ENCODE measurements at places on chromosomes 11 and 22.

DNA sequence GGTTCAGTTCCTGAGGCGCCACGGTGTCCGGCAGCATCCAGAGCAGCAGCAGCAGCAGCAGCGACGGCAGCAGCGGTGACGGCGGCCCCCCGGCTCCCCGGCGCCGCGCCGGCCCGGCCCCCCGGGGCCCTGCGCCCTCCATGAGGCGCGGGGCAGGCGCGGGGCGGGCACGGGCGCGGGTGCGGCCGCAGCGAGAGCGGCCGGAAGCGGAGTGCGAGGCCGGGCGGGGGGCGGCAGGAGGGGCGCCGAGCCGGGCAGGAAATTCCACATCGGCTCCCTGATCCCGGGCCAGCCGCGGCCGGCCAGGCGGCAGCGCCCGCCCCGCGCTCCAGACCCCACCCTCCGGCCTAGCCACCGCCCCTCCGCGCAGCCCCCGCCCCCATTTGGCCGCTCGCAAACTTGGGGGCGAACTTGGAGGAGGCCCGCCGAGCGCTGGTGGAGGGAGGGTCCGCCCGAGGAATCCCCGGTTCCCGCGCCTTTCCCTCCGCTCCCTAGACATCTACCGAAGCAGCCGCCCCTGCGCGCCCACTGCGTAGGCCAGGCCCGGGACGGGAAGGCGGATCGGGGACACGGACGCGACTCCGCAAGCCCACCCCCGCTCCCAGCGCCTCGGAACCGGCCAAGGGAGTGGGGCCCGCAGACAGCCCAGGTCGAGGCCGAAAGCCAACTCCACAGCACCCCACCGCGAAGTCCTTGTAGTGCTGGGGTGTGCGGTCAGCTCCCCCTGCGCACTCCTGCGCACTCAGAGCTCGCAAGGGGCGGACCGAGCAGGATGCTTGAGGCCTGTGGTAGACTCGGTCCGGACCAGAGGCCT lies at the start of gene SCARF2:
Gene SCARF2 (minus strand): TSS at position 213 of the 814 bp plus-strand sequence. CDS start 71 bp downstream, at position 142.
- DNase-seq = no peak

- DNase-seq = no peak
These were observed 25.2 kb upstream of the GCAT start for GRCh38 chr22:37782340-37783168.

DNA sequence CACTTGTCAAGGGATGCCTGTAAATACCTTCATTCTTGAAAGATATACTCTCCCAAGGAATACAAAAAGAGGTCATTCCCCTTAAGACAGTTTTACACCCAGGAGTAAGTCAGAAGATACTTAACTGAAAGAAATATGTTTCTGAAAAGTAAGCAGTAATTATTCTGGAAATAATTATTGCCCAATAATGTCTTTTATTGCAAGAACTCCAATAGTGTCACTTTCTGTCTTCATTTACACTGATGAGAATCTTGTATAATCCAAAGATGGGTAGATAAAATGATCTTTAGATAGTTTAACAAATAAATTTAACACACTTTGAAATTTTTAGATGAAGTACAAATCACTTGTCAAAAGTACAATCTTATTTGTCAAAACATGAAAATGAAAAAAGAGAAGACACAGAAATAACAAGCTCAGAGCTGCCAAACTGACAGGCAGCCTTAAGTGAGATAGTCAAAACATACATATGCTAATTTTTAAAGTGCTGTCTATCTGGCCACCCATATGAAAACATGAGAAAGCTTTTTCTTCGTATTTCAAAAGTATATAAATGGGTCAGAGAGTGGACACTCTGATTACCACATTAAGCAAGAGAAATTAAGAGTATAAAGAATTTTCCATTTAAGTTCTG lies 225.1 kb downstream of the TTC28 start:
- DNase-seq = no peak

DNA sequence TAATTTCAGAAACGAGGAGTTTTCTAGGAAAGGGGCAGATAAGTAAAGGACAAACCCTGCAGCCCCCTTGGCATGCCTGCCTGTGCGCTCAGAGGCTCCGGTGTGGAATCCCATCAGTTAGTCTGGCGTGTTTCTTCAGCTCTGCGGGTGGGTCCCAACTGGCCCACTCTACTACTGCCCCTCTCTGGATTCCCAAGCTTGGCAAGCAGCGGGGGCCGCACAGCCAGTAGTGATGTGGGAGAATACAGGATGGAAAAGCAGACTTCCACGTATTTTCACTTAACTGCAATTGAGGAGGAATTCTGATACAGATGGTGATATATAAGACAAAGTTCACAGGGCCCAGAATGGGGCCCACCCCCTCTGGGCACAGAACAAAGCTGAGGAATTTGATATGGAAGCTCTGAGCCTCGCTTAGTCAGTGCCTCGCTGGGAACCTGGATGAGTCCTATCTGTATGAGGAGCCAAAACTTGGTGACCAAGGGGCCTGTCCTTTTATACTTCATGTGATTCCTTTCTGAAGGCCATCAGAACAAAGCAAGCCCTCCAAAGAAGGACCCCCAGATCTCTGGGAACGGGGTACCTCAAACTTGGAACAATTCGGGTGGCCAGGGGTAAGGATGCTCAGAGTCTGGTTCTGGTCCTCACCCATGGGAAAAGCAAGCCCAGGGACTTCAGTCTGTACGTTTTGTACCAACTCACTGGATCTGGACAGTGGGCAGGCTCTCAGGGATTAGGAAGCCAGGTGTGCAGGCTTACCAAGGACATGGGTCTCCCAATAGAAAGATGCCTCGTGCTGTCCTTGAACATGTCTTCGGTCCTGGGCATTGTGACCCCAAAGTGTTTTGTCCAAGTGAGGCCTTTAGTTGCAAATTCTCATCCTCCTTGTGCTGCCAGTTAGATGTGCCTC lies 26.0 kb downstream of the RELT start:
- no peak for DNase-seq

GRCh38 chr11:12090761-12091258 lies 19.6 kb upstream of the MICAL2 start:
- no peak for DNase-seq

DNA sequence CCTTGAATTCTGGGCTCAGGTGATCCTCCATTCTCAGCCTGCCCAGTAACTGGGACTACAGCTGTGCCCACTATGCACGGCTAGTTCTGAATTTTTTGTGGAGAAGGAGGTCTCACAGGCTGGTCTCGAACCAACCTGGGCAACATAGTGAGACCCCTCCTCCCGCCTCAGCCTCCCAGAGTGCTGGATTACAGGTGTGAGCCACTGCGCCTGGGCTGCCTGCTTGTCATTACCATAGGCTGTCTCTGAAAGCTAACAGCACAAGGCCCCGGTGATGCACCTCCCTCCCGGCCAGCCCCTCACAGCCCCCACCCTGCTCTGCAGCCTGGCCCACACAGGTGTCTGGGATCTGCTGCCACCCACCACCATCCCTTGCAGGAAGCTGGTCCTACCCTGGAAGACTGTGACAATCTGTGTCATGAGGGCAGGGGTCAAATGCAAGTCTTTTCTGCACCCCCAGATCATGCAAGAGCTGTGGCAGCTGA lies 82.4 kb downstream of the DGCR2 start:
- DNase-seq = no peak

GRCh38 chr11:134480136-134480712 lies 68.2 kb upstream of the B3GAT1 start:
- DNase-seq = no peak

- DNase-seq = no peak
These were observed at the start of gene LRRN4CL for GRCh38 chr11:62689421-62690183. LRRN4CL (minus strand) TSS chr11:62689530; CDS start chr11:62688508, 1,022 bp downstream.

DNA sequence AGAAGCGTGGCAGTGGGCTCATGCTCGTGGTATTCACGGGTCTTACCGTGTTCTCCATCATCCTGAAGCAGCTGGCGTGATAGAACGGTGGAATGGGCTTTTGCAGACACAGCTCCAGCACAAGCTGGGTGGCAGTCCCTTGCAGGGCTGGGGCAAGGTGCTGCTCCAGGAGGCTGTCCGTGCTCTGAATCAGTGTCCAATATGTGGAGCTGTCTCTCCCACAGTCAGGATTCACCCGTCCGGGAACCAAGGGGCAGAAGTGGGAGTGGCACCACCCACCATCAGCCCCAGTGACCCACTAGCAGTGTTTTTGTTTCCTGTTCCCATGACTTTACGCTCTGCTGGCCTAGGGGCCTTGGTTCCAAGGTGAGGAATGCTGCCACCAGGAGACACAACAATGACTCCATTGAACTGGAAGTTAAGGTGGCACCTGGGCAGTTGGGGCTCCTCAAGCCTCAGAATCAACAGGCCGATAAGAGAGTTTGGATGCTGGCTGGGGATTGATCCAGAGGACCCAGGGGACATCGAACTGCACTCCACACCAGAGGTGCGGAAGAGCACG lies 16.9 kb upstream of the CD81 start:
- DNase-seq = no peak

DNA sequence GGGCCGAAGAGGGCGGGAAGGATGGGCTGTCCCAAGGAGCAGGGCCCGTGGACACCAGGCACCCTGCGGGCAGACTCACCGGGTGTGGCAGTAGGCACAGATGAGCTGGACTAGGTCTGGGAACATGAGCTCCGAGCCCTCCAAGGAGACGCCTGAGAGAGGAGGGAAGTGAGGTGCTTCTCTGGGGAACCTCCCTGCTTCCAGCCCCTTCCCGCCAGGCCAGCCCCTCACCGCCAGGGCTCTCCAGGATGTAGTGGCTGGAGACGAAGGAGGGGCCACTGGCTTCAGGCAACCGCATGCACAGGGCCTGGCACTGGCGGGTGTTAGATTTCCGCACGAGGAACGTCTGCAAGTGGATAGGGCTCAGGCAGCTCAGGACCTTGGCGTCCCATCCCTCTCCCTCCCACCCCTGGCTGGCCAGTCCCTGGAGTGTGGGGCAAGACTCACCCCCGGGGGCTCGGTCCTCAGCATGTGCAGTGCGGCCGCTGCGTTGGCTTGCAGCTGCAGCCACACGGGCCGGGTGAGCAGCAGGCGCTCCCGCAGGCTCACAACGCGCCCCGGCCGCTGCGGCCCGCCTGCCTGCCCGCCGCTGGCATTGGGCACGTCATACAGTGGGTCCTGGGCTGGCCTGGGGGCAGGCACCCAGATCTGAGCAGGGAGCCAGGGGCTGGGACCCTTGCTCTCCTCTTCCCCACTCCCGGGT lies 552 bp downstream of the RIN1 start:
- DNase-seq = no peak

DNA sequence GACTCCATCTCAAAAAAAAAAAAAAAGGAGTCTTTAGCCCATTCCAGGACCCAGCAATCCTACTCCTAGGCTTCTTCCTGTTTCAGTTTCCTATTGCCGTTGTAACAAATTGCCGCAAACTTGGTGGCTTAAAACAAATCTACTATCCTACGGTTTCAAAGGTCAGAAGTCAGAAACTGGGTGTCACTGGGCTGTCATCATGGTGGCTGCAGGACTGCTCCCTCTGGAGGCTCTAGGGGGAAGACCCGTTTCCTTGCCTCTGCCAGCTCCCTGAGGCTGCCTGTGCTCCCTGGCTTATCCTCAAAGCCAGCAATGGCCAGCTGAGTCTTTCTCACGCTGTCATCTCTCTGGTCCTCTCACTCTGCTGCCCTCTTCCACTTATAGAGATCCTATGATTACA lies 8.7 kb upstream of the DAGLA start:
- DNase-seq = no peak

GRCh38 chr11:128574576-128575011 lies 12.8 kb downstream of the ETS1 start:
- peak; percentile 20 for DNase-seq

DNA sequence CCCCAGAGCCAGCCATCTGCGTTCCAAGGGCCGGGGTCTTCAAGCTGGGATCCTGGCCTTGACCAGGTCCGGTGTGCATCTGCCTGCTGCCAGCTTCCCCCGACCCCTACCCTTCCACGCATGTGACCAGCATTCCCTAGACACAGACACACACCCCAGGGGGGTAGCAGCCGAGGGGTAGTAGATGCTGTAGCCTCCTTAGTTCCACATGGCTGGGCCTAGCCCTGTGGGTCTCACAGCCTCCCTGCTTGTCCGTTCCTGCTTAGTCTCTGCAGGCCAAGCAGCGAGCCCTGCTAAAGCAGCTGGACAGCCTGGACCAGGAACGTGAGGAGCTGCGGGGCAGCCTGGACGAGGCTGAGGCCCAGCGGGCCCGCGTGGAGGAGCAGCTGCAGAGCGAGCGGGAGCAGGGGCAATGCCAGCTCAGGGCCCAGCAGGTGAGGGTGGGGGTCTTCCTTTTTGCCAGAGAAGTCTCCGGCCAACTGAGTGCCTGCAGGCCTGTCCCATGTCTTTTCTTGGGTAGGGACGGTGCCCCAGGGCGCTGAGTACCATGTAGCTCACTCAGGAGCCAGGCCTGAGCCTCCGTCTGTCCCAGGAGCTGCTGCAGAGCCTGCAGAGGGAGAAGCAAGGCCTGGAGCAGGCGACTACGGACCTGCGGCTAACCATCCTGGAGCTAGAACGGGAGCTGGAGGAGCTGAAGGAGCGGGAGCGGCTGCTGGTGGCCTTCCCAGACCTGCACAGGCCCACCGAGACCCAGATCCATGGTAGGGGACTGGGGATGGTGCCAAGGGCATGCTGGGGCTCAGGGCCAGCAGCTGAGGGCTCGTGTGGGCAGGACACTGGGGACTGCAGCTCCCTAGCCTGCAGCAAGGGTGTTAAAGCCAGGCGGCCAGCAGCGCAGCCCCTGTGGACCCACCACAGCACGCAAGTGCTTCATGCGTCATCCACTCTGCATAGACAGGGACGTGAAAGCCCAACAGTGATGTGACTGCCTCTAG lies 13.6 kb downstream of the RNF215 start:
- no peak for DNase-seq

DNA sequence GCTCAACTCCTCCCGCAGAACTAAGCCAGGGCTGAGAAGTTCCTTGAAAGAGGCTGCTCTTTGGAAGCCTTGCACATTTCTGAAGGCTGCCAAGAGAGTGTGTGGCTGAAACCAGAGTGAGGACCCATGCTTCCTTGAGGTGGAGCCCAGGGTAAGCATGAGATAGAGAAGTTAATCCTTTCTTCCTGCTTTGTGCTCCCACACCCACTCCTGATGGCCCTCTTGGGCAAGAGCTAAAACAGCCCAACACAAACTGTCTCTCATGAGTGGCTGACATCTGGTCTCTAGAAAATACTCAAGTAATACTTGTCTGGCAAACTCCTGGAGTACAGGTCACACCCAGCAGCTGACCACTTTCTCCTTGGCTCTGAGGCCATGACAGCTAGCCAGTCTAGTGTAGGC lies 523.7 kb downstream of the INSC start:
- no peak for DNase-seq

GRCh38 chr11:117387992-117388755 lies 60.5 kb downstream of the CEP164 start:
- DNase-seq = no peak
